ENCODE measurements at places on chromosomes 5 and 9.

DNA sequence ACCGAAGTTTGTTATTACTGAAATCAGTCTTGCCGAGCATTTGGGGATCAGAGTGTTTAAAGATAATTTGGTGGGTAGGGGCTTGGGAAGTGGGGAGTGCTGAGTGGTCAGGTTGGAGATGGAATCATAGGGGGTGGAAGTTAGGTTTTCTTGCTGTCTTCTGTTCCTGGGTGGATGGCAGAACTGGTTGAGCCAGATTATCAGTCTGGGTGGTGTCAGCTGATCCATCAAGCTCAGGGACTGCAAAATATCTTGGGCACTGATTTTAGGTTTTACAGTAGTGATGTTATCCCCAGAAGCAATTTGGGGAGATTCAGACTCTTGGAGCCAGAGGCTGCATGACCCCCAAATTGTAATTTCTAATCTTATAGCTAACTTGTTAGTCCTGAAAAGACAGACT lies 5.4 kb upstream of the ANKRD31 start:
- no peak for DNase-seq

GRCh38 chr5:110815916-110816605 lies 77.3 kb downstream of the SLC25A46 start:
- DNase-seq, result no peak

- no peak for DNase-seq
Measured at GRCh38 chr9:87405677-87406542, 91.8 kb upstream of the DAPK1 start.

GRCh38 chr9:105299190-105299854 lies 54.9 kb downstream of the SLC44A1 start:
- DNase-seq, result peak; percentile 72

- peak; percentile 16 for DNase-seq
Measured at GRCh38 chr9:128683340-128684064, 5.5 kb upstream of the SET start.

All from pons (tissue), 1 donor.